Stimulated activated CD4-positive, alpha-beta T cell treated with anti-CD3 and anti-CD28 coated beads, Interleukin-12 subunit alpha, Interleukin-12 subunit beta, amount 100 ng/mL, for 4 hours (primary cell): ENCODE measurements at places on chromosomes 1 and 21.

- no peak for DNase-seq
Measured at GRCh38 chr1:87424541-87424940, 95.9 kb downstream of the LMO4 start.

GRCh38 chr1:104780470-104781078, 1030.9 kb downstream of the AMY1C start:
- no peak for DNase-seq

DNA sequence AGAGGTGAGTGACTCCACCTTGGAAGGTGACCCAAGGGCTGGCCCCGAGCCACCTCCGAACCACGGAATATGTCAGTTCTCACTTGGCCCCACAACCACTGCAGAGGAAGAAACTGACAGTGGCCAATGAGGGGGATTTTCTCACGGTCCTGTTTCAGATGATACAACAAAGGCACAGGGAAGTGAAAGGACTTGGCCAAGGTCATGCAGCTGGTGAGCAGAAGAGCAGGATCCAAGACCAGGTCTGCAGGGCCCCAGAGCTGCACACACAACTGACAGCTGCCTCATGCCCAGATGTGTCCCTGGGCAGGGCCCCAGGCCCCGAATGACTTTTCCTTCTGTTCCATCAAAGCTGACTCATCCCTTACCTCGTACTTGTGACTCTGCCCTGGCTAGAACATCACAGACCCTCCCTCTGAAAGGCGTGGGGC, 25.8 kb upstream of the EVA1B start:
- no peak for DNase-seq

- no peak for DNase-seq
Measured at GRCh38 chr1:191993549-191993948, 164.7 kb upstream of the RGS18 start.

DNA sequence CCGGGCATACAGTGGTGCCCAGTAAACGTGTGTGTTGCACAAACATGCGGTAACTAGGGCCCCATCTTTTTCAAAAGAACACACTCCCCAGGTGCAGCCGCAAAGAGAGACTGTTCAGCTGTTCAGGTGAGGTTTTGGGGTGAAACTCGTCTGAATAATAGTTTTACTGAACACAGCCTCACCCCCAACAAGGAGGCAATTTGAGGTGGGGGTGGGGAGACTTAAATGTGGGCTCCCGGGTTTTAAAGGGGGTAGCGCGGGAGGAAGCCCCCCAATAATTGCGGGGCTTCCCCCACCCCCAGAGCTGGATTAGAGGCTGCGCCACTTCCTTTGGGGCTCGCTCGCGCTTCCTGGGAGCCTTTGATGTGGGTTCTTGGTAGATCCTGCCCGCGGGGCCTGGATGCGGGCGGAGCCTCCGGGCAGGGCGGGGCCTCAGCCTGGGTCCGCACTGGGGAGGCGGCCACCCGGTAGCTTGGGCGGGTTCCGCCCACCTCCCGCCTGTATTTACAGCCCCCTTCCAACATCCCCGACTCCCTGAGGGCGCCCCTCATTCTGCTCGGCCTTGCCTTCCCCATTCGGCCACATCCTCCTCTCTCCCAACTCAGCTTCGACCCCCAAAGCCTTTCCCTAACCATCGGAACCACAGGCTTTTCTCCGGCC, 6.4 kb upstream of the EPHA2 start:
- peak; percentile 49 for DNase-seq

DNA sequence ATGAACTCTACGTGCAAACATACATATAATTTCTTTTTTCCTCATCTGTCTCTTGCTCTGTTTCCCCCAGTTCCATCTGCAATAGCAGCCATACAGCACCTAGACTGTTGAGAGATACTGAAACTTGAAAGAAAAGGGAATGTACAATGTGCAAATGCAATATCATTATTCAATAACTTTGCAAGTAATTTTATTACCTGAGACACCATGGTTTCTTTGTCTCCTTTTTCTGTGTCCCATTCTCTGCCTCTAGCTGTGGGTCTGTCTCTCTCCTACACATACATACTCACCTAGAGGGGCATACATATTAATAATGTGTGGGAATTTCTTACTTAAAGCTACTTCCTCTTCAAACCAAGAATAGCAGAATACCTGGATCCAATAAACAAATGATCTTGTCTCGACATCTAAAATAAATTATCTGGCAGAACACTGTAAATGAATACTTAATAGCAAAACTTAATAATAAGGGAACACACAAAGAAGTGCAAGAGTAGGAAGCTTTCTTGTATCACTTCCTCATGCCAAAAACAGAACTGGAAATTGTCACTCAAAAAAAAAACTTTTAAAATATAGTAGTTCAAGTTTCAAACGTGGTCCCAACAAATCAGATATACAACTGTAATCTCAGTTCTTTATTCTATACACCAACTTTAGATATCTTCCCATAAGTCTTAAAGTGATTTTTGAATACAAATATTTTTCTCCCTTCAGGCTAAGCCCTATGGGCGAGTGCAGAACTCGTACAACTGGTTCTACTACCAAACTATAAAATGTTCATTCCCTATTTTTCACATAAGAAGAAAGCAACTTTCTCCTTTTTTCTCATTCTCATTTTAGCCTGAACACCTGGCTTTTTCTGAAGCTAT, 194.6 kb downstream of the NRIP1 start:
- DNase-seq = no peak

DNA sequence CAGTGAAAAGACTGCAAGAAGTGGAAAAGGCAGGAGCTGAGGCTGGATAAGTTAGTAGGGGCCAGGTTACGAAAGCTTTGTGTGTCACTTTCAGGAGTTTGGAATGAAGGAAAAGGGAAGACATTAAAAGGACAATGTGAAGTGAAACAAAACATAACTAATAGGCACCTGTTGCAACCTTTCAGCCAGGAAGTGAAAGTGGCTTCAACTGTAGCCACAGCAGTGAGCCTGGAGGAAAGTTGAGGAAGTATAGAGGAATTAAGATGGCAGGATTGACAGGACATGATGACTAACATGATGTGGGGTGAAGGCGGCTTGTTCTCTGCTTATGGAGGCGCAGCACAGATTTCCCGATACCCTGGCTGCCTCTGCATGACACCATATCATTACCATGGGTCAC, 68.9 kb downstream of the C4BPA start:
- no peak for DNase-seq

DNA sequence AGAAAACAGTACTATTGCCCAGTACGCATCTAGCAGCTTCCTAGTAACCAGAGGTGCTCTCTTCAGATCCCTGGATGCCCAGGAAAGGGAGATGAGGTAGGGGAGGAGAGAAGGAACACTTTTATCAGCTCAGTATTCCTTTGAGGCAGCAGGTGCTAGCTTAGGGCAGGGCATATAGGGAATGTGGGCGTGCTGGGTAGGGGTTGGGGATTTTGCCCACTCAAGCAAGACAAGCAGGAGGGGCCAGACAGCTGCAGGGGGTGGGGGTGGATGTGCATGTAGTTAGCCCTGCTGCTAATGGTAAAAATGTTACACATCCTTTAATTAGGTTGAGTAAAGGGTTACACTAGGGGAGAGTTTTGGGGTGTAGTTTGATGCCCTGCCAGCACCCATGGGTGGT, 18.1 kb upstream of the AVPR1B start:
- DNase-seq = no peak

GRCh38 chr1:212451416-212452322, 18.9 kb downstream of the NENF start:
- DNase-seq = no peak

- DNase-seq = no peak
Measured at GRCh38 chr1:99964806-99965205, 5.0 kb upstream of the SLC35A3 start.

DNA sequence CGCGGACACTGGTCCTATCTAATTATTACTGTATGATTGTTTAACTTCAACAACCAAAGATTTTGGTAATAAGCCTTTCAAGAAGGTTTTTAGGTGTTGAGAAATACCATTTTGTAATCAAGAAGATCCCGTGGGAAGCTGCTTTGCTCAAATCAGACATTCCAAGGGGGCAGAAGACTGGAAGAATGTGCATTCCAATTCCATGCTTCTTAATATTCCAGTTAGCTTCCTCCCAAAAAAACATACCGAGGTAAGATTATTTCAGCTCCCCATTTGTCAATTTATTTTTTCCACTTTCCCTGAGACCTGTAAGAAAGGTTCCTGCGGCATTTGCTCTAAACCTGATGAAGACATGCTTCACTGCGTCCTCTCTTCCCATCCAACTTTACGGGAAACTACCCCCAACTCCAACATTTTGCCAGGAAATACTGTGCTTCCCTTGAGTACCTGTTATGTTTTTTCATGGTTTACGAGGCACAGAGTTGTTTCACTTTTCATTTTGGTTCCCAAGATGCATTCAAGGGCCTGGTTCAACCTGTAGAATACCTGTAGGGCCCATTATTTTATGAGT, 4.1 kb downstream of the CNN3 start:
- no peak for DNase-seq

- DNase-seq = no peak
Measured at GRCh38 chr1:20178634-20179370, 7.1 kb upstream of the UBXN10 start.

- no peak for DNase-seq
Measured at GRCh38 chr1:170067253-170067819, 7.2 kb downstream of the KIFAP3 start.

DNA sequence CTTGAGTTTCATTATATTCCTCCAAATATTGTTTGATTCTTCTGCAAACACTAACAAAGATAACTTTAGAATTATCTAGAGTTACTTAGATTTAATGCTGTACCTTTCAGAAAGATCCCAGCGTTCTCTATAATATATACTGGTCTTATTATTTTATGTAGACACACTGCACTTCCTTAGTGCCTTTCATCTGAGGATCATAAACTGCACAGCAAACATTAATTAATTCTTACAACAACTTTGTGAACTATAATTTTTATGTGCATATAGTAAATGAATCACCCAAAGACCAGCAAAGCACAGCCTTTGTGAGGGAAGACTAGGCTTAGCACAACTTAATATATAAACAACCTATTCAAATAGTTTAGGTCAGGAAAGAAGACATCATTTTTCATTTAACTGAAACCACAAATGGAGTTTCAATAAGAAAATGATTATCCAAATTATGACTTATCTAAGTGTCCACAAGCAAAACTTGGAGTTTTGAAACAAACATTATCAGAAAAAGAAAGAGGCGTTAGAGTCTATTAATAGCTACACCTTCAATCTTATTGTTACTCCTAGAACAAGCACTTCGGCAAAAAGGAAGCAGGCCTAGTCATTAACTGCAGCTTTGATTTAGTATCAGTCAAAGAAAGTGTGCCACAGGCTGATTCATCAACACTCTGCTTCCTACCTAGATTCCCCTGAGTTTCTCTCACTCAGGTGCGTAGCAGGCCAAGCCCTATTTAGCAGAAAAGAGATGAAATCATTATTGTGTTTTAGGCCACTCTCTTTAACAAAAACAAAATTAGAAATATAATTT, 22.5 kb upstream of the RC3H1 start:
- DNase-seq = no peak

- no peak for DNase-seq
Measured at GRCh38 chr1:84505493-84506001, 639 bp upstream of the SPATA1 start.

- no peak for DNase-seq
Measured at GRCh38 chr1:20136249-20136648, 2.9 kb upstream of the PLA2G2F start.

- no peak for DNase-seq
Measured at GRCh38 chr21:46674430-46675007, 39.0 kb downstream of the PRMT2 start.
